ENCODE measurements at places on chromosomes 13 and 19.

- no peak for DNase-seq
Observed at GRCh38 chr13:104376588-104376987, 1310.4 kb upstream of the SLC10A2 start.

GRCh38 chr13:97492257-97492656, 58.3 kb downstream of the RAP2A start:
- no peak for DNase-seq

GRCh38 chr13:49183672-49184325, 36.3 kb upstream of the MLNR start:
- DNase-seq, result no peak

DNA sequence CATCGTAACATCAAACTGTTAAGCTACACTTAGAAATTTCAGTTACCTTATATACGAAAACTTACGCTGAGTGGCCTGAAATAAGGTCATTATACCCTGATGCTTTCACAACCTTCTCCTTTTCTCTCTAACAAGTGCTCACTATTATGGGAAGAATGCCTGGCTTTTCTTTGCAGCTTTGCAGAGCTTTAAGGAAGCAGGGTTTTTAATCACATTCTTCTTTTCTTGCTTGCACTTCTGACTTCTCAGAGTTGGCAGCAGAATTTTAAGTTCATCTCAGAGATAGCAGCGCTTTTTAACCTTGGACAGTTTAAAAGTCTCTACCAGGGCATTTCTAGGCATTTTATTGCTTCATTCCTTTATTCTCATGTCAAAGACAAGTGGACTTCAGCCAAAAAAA, 285.1 kb downstream of the SPRY2 start:
- DNase-seq, result no peak

GRCh38 chr19:32339988-32340874, 5.2 kb upstream of the ZNF507 start:
- DNase-seq, result peak; percentile 47

DNA sequence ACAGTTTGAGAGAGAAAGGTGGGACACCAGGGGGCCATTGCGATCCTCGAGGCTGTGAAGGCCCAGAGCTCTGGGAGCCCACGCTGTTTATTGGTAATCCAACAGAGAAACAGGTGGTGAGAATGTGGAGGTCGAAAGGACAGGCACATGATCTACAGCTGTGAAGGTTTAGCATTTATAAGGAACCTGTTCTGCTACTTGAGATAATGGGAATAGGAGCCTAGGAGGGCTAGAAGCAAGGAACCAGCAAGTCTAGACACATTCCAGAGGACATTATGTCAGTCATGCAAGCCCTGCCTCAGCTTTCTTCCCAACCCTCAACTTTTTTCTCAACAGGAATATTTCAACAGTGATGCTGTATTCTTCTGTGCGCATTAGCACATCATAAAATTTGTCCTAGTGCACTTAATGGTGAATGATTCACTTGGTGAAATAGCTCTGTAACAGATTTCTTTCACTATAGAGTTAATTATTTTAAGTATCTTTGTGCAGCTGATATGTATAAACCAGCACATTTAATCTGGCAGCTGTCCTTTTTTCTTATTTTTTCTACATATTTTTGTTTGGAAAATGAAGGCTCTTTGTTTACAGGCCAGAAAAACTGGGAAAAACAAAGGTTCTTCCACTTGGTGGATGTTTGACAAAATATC, 25.4 kb downstream of the ZNF90 start:
- DNase-seq, result no peak

DNA sequence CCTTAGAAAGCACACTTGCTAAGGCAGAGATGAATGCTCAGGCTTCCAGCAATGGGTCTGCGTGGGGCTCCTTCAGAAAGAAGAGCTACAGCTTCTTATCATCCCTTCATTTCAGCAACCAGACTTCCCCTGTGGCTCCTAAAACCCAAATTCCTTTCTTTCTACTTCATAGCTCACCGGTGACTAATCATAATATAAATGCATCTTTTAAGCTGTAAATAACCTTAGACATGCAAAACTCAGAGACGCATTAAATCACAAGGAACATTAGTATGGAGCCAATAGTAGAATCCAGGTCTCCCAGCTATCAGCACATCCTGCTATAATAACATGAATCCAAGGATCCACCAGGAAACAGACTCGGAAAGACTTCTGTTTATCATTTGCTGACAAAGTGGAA, 375.6 kb downstream of the COG6 start:
- no peak for DNase-seq

GRCh38 chr19:38817081-38817480, 4.3 kb upstream of the LGALS4 start:
- DNase-seq, result no peak

DNA sequence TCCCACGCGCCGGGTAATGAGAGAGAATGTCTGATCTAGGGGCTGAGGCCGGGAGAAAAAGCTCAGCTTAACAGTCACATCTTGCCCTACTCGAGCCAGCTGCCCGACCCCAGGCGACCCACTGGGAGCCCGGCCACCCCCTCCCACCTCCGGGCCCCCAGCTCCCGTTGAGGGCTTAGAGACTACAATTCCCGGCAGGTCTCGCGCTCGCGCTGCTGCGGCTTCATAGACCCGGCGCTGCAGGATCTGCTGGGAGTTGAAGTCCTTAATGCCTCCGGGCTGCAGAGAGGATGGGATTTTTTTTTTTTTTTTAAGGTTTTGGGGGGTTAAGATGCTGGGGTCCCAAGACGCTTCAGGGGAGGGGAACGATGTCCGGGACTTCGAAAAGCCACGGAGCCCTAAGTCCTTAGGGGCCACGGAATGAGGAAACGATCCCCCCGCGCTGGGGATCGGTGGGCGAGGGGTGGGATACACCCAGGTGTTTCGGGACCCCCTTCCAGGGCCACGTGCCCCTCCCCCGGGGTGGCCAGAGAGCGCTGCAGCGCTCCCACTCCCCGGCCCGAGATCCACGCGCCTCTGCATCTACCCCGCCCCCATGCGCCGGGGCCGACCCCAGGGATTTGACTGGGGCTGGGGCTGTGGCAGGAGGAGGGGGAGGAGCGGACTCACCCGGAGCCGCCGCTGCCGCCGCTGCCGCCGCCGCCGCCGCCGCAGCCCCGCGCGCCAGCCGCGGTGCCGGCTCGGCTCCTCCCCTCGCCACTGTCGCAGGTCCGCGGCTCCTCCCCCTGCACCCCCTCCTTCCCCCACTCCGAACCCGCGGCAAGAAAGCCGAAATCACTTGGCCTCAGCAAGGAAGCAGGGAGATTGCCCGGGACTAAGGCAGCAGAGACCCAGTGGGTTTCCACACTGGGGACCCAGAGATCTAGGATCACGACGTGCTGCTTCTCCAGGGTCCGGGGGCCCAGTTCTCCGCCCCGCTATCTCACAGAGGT, at the start of gene SYT3:
SYT3 (minus strand) TSS at position 761 of the 992 bp plus-strand sequence. CDS start 2,470 bp downstream, outside the sequence.
- DNase-seq, result peak; percentile 33

DNA sequence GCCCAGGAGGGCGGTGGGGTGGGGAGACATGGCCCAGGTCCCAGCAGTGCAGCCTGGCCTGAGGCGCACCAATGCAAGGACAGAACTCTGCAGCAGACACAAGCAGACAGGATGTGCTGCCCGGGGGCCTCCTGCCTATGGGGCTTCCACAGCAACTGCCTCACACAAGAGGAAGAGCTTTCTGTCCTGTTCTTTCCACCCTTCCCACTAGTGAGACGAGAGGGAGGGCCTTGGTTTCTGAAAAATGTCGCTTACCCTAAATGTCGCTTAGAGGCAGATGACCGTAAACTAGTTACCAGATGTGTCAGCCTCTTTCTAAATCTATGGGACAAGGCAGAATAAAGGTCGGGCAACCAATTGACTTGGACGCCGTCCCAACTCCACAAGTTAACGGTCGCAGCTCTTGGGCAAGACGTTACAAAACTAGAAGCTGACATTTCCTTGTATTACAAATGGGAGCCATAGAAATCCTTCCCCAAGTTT, at the start of gene LAIR1:
LAIR1 (minus strand) TSS at position 157 of the 483 bp plus-strand sequence; CDS start at position 30, 127 bp downstream.
- DNase-seq, result peak; percentile 50

DNA sequence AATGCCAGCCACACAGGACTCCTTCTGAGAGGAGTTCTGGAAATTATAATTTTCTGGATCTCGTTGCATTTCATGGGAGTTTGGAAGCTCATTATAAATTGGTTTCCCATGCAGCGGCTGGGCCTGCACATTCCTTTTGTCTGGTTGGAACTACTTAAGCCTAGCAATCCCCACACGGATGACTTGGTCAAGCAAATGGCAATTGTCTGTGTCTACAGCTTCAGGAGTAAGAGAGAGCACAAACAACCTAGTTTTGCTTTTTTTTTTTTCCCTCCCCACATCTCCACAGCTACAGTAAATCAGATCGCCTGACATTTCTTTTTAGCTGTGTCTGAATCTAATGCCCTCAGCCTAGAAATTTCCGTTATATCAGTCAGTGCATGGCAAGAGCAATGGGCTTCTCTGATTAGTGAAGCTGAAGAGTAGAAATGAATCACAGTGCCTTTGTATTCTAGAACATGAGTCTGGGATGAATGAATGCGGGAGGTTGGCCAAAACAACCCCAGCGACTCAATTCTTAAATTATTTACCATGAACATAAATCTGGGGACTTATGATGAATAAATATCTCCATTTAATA, 15.1 kb downstream of the PCDH8 start:
- no peak for DNase-seq

- DNase-seq, result peak; percentile 38
Observed at GRCh38 chr13:114203536-114203935, 24.5 kb downstream of the CFAP97D2 start.

DNA sequence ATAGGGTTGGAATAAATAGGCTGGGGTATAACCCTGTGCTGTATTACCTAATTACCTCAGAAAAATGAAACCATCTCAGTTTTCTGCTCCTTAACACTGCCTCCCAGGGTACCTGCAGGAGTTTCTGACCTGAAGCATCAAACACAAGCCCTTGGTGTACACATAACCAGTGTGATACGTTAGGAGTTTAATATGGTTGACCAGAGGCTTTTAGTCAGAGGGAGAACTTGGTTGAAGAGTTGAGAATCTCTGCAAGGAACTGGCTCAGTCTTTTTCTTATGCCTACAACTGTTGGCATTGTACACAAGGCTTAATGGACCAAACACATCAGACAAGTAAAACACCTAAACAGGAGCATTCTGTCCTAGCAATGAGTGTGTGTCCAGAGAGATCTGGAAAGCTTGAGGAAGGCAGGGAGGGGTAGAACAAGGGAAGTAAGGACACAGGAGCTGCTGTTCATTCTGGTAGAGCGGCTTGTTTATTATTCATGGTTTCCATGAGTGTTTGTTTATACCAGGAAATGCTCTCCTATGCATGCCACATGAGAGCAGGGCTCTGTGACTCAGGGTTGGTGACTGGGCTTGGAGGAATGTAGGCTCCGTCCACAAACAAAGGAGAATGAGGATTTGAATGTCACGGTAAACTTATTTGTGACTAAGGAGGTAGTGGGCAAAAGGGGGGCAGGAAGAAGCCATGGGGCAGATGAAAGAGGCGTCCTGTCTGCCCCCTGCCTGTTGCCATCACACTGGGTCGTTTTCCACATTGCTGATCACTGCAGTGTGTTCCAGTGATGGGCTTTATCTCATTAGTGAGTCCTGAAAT, 11.9 kb upstream of the SPATA13 start:
- no peak for DNase-seq

- DNase-seq, result no peak
Observed at GRCh38 chr13:30856005-30856790, 49.9 kb upstream of the MEDAG start.

DNA sequence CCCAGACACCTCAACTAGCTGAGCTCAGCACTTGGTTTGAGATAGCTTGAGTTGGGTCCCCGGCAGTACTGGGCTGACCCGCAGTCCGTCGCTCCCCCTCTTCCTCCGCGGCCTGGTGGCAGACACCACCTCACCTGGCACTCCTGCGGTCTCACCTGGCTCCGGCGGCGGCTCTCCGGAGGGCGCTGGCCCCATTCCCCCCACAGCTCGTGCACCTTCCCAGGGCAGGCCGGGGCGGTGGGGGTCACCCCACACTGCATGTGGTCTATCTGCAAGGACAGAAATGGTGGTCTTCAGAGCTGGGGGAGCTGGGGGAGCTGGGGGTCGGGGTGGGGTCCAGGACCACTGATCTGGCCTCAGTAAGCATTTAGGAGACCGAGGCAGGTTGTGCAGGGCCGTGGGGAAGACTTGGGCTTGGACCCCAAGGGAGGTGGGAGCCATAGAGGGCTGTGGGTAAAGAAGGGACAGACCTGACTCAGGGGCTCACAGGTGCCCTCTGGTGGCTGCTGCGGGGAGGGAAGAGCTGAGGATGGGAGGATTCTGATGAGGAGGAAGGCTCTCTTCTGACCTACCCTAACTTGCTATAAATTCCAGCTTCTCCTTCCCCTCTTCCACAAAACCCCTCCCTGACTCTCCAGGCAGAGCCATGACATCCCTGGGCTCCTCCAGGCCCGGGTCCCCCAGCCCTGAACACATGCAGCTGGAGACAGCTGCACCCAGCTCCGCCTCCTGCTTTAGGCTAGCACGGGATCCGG, 6.7 kb upstream of the PLIN4 start:
- DNase-seq, result peak; percentile 57

GRCh38 chr19:45827459-45828093, 12.5 kb upstream of the RSPH6A start:
- no peak for DNase-seq

DNA sequence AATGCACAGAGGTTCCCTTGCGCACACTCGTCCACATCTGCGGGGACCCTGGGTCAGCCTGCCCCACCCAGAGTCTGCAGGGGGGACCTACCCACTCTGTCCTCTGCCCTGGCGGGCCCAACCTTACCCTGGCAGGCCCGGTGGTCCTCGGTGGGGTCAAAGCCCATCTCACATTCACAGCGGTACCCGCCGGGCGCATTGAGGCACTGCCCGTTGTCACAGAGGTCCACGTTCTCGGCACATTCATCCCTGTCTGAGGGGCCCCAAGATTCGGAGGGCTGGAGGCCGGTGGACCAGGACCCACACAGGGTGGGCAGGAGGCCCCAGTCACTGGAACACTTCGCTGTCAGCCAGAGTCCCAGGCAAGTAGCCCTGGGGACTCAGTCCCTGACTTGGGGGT, 38.5 kb downstream of the FBN3 start:
- no peak for DNase-seq

DNA sequence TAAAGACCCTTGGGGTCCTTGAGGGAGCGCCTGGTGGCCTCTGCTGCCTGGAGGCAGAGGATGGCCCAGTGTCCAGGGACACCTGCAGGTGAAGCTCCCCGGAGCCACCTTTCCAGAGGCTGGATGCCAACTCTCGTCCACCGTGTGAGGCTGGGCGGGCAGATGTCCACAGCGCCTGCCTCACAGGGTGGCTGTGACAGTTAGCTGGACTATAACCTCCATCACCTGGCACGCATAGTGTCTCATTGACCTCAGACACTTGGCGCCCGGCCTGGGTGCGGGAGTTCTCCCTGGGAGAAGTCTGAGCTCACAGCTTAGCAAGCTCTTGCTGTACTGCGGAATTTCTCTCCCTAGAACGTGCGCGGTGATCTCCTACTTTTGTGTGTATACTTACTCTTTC, 9.8 kb downstream of the BICRA start:
- DNase-seq, result no peak

DNA sequence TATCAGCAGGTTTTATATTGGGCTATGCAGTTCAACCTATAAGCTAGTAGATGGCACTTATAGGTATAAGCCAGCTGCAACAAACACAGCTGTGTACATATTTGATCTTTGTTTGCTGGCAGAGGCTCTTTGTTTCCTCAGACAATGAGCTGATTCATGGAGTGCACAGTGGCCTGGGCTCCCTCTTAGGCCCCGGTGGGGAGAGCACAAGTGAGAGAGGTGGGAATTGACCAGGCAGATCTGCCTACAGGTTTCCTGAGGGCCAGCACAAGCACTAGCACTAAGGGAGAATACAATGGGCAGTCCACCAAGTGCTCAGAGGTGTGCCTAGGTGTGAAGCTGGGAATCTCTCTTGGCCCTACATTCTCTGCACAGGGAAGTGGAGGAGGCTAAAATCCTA, 1390.7 kb downstream of the SLITRK5 start:
- no peak for DNase-seq

Measured in CD4-positive, alpha-beta T cell treated with Interleukin-12 subunit alpha and Interleukin-12 subunit beta, for 1 hour (primary cell).